Cerebellum (tissue), 4 donors: ENCODE measurements at places on chromosomes 7 and 10. TPM values are rescaled to one million over a fixed set of nuclear protein-coding genes. Genes with fewer than 3 reads are reported as not detected.

The GCK gene
- total RNA-seq = 7.7 TPM

DNA sequence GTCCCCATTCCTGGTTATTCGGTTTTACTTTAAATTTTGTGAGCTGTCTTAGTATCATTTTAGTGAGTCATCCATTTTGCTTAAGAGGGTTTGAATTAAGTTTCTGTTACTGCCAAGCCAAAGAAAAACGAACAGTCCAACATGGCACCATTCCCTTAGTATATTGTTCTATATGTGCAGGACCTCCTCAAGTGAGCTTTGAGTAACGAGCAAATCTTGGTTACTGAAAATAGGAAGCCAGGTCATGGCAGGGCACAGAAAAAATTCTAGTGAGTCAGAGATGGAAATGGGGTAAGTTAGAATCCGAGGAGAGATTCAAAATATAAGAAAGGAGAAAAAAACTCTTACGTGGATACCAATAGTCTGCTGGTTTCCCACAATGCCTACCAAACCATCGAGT lies 292.9 kb downstream of the BAMBI start:
- DNase-seq = no peak

- no peak for DNase-seq
These were observed 495.8 kb downstream of the PARD3 start for GRCh38 chr10:34319197-34319846.

The OPALIN gene
- total RNA-seq = not detected

DNA sequence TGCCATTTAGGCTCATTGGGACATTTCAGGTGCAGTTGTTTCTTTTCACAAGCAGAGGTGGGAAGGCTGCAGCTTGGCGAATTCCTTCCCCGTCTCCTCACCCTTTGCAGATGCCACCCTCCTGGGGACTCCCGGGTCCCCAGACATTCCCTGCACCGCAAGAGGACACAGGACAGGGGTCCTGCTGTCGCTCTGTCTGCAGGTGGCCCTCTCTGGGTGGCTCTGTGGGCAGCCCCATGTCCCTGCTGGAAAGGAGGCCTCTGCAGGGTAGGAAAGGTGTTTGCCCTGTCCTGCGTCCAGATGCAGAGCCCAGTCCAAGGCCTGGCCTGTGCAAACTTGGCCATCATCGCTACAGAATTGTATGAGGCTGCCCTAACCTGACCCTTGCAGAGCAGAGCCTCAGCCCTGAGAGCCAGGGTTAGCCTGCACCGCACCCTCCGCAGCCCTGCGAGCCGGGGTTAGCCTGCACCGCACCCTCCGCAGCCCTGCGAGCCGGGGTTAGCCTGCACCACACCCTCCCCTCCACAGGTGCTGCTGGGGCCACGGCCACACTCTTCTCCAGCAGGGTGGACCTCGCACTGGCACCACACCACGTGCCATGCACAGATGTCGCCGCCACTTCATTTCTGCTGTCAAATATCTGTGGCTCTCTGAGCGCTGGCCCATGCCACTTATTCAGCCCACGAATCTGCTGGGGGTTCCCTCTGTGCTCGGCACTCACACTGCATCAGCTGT lies 61.0 kb downstream of the CFAP46 start:
- no peak for DNase-seq

GRCh38 chr10:46285966-46286620 lies 704 bp upstream of the ANTXRL start:
- no peak for DNase-seq

DNA sequence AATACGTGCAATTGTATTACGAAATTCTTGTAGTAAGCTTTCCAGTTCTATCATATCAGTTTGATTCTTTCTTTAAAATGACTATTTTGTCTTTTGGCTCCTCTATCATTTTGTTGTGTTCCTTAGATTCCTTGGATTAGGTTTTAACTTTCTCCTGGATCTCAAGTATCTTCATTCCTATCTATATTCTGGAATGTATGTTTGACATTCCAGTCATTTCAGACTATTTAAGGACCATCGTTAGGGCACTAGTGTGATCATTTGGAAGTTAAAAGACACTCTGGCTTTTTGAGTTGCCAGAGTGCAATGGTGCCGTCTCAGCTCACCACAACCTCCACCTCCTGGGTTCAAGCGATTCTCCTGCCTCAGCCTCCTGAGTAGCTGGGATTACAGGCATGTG lies 45.7 kb upstream of the SFTPD start:
- no peak for DNase-seq

- DNase-seq = peak; percentile 47
These were observed 7.4 kb upstream of the LFNG start for GRCh38 chr7:2512179-2512661.

GRCh38 chr7:76294344-76295024 lies 8.0 kb upstream of the HSPB1 start:
- peak; percentile 59 for DNase-seq

The FZD1 gene
- total RNA-seq = 14.8 TPM

- DNase-seq = no peak
These were observed 1.7 kb downstream of the SLC13A4 start for GRCh38 chr7:135726276-135726788.

DNA sequence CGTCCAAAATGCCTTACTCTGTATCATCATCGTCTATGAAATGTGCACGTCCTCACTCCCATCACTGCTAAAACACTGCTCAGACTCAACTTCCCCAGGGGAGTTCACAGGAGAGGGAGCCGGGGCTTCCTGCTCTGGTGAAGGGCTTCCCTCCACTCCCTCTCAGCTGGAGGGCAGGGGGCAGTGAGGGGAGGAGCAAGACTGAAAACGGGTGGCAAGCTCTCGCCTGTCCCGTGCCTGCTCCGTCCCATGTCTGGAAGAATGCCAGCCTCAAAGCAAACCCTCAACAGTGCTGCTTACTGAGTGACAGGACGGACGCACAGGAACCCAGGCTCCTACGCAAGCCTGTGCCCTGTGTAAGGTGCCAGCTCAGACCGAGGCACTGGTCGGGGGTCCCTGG lies 25.1 kb downstream of the PRKAG2 start:
- no peak for DNase-seq

GRCh38 chr7:44076101-44076895 lies 6.0 kb downstream of the POLM start:
- DNase-seq = no peak

The CTNNA3 gene
- 24.9 TPM for total RNA-seq
